ENCODE measurements at places on chromosomes 6 and 20.

GRCh38 chr6:73418081-73418741 lies 23.6 kb downstream of the DDX43 start:
- DNase-seq: peak; percentile 36

DNA sequence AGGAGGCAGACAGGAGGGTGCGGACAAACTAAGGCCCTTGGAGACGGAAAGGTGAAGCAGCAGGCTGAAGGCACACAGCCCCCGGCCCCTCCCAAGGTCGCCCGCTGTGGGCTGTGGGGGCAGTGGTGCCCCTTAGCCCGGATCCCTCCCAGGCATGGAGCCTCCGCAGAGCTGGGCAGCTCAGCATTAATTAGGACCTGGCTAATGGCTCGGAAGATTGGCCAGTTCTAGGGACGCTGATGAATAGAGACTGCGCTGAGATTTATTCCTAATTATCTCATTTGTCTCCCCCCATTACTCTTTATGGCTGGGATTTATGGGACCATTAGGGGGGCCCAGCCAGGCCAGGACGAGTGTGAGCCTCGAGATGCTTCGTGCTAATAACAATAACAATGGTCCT lies 20.4 kb downstream of the MDFI start:
- no peak for DNase-seq

GRCh38 chr6:43695215-43695966 lies 7.8 kb upstream of the MRPS18A start:
- DNase-seq: no peak

DNA sequence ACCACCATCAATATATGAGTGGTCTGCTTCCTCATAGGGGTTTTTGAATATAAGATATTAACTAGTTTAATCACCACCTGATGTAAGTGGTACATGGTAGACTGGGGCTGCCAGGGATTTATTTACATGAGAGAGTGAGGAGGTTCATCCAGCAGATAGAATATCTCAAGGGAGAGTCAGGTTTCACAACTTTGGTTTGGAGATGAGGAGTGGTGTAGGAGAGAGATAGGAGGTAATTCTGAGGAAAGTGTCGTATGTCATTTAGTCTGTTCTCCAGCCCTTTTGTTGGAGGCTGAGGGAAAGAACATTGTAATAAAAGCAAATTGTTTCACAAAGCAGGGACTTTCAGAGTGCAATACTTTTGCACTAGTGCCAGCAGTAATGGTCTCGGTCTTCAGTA lies 16.8 kb downstream of the L3MBTL3 start:
- no peak for DNase-seq

- no peak for DNase-seq
Observed at GRCh38 chr20:34493646-34494045, 22.6 kb upstream of the DYNLRB1 start.

DNA sequence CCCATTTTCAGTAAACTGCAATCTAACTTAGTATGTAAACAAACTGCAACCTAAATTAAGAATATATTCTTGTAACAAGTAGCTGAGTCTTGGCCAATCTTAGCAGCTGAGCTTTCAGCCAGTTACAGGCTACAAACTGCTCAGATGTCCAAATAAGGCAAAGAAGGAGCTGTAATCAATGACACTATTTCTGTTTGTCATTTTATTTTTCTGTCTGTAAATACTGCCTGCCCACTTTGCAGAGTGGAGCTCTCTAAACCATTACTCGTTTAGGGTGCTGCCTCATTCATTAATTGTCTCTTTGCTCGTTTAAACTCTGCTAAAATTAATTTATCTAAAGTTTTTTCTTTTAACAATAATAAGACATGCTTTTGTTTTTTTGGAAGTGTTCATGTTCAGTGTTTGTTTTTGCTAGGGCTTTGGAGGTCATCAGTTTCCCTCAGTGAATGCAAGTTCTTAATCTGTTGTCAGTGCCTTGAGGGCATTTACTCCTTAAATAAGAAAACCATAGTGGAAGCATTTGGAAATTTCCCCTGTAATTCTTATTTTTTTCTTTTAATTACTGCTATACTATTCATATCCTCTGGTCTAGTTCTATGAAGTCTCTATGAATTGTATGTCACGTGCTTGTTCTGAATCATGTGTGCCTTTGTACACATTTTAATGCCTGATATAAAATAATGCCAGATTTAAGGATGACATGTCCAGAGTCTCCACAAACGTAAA lies 3.6 kb upstream of the PRL start:
- no peak for DNase-seq

- DNase-seq: no peak
Observed at GRCh38 chr6:72683797-72684196, 61.9 kb downstream of the KCNQ5 start.

GRCh38 chr6:42260396-42260888 lies 42.8 kb upstream of the MRPS10 start:
- no peak for DNase-seq

GRCh38 chr6:113599444-113599843 lies 257.7 kb upstream of the MARCKS start:
- DNase-seq: no peak

GRCh38 chr20:13586133-13586532 lies 52.6 kb downstream of the TASP1 start:
- DNase-seq: no peak

- no peak for DNase-seq
Observed at GRCh38 chr20:33183312-33183711, 15.4 kb downstream of the BPIFA2 start.

- DNase-seq: no peak
Observed at GRCh38 chr6:48714699-48715098, 603.7 kb upstream of the PTCHD4 start.

DNA sequence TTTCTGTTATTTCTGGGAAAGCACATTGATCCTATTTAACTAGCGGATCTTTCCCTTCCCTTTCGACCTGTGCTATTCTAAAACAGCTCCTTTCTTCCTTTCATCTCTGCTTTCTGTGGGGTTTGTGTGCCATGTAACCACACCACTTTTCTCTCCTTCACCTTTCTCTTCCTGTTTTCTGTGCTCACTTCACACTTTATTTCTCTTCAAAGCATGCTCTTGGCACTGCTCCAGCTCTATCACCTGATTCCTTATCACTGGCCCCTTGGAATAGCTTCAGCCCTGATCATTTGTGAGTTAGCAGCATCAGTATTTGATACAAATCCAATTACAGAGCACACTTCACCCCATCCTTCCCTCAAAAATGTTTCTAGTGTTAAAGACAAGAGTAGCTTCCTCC lies 8.1 kb upstream of the METTL24 start:
- peak; percentile 5 for DNase-seq

- no peak for DNase-seq
Observed at GRCh38 chr6:88619951-88620350, 343.5 kb downstream of the RNGTT start.

Data from activated CD8-positive, alpha-beta T cell treated with anti-CD3 and anti-CD28 coated beads for 36 hours (primary cell).